NCI-H1092 treated with DMSO at 0.1 percent for 48 hours (cell line): ENCODE measurements at places on chromosomes 1 and 21.

DNA sequence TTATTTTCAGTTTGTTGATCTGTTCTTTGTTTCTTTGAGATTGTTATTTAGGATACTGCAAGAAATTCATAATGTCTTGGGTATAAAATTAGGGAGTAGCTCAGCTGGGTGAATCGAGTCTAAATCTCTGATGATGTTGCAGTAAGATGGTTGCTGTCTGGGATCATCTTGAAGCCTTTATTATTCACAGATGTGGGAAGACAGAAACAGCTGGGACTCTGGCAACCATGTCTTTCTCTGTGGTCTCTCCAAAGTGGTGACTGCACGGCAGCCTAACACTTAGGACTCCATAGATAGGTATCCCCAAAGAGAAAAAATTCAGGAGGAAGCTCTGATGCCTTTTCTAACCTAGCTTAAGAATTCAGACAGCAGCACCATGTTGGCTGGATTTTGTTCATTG, 52.7 kb downstream of the RAP1A start:
- DNase-seq, result no peak

- DNase-seq, result no peak
Observed at GRCh38 chr21:28317177-28317950, 675.3 kb downstream of the LTN1 start.

- no peak for DNase-seq
Observed at GRCh38 chr1:15277447-15277838, 30.4 kb downstream of the FHAD1 start.

DNA sequence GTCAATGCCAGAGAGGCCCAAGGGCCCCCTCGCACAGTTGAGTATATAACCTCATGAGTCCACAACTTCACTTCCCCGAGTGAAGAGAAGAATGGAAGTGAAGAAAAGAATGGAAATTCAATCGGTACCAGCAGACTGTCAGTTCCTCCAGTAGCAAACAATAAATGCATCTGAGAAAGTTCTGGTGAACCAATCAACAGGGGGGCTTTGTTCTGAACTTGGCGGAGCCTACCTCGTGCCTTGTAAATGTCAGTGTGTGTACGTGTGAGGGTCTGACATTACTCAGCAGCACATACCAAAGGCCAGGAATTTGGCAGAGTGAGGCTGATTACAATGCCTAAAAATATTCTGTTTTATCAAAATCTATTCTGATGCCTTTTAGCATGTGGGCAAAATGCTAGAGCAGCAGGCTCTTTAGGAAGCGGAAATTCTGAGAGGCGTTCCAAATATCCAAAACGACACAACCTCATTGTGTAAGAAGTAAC, 238.5 kb downstream of the LTN1 start:
- no peak for DNase-seq

- no peak for DNase-seq
Observed at GRCh38 chr1:216846339-216846738, 123.1 kb upstream of the ESRRG start.

- DNase-seq, result no peak
Observed at GRCh38 chr1:18491168-18491567, 10.4 kb downstream of the KLHDC7A start.

GRCh38 chr21:45132841-45133573, 58.6 kb downstream of the ADARB1 start:
- DNase-seq, result no peak

GRCh38 chr1:3024588-3024987, 3.3 kb downstream of the ACTRT2 start:
- DNase-seq, result no peak

GRCh38 chr1:43107664-43108063, 64.4 kb downstream of the EBNA1BP2 start:
- no peak for DNase-seq

DNA sequence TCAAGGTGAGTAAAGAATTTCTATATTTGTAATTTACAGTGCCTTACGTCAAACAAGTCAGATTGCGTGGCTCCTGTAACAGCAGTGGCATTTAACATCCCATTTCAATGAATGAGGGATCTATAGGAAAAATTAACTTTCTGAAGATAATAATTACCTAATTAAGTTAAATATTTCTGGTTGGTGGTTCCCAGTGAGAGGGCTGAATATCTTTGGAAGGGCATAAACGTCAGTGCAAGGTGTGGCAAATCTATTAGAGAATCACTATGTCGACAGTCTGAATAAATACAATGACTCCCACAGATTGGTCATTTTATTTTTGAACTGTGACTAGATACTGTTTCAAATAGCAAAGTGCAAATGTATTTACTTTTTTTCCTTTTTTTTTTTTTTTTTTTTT, 80.0 kb downstream of the S1PR1 start:
- no peak for DNase-seq

DNA sequence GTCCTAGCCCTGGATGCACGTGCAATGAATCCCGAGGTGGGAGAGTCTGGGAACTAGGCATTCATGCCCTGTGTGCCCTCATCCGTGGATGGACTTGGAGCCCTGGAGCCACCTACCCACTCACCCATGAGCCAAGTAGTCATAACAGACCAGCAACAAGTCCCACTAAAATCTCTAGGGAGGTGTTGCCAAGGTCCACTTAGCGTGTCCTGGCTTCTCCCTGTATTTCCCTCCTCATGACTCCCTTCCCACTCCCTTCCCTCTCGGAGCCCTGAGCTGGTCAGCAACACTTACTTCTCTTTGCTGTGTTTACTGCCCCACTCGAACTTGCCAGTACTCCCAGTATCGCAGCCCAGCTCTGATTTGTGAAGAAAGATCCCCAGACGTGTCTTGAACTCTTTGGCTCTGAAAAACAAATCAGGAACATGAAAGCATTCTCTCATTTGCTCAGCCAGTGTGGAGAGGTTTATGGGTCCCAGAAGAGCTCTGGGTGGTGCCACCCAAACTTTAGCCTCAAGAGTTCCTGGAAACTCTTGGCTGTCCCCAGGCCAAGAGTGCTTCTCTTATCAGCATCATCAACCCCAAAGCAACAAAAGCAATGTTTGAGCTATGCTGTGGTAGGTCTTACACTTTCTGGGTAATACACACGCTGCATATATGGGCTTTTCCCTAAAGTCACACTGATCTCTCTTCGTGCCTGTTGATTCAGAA, 1.1 kb downstream of the RGS16 start:
- DNase-seq, result peak; percentile 17

- DNase-seq, result peak; percentile 60
Observed at GRCh38 chr1:182259229-182259872, 132.2 kb downstream of the GLUL start.

DNA sequence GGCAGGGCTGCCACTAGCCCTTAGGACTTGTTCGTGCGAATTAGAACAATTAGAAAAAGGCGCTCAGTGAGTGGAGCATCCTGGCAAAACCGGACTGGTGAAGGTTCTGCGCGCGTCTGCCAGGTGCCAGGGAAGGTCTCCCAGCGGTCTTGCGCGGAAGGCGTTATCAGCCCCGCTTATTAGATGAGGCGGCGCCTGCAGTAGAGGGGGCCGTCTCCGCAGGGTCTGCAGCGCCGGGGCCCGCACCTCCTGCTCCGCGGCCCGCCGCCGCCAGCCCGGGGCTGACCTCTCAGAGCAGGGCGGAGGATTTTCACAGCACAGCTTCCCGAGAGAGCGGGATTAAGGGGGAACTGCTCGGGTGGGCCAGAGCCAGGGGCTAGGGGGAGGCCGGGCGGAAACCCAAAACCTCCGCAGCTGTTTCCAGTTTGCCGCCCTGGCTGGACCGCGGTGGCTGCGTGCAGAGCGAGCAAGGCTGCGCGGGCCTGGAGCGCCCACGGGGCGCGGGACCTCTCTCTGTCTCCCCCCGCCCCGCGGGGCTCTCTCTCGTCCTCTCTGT, 155.2 kb downstream of the FOXD2 start:
- DNase-seq, result peak; percentile 47

GRCh38 chr1:234143681-234144080, 229.6 kb upstream of the COA6 start:
- DNase-seq, result no peak

DNA sequence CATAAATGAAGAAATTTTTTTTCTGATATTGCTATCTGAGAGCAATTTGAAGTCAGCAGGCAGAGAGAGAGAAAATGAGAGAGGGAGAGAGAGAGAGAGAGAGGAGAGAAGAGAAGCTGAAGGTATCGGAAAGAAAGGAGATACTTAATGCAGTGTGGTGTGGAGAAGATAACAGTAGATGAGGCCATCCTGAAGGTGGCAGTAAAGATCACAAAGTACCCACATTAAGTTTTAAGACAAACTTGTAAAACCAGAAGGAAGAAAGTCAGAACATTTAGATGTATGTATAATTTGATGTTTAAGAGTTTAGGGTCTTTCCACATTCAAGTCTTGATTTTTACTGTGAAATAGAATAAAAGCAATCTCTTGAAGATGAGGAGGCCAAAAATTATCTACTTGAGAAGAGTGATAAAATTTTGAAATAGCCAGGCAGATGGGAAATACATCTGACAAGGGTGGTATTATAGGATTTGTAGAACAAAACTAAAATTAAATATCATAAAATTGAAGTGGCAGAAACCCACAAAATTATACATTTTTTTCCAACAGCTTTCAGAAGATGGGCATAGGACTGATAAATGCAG, 1753.4 kb downstream of the MRPL39 start:
- DNase-seq, result peak; percentile 66

- DNase-seq, result no peak
Observed at GRCh38 chr1:148289647-148290046, 137.6 kb upstream of the NBPF11 start.

GRCh38 chr1:32394890-32395432, 720 bp upstream of the BSDC1 start:
- DNase-seq, result peak; percentile 69

GRCh38 chr21:28332796-28333195, 659.9 kb downstream of the LTN1 start:
- DNase-seq, result no peak
